Spleen (tissue), 13 donors: ENCODE measurements at places on chromosomes 4 and X. TPM values are rescaled to one million over a fixed set of nuclear protein-coding genes. Genes with fewer than 3 reads are reported as not detected.

MXRA5 gene
- polyA plus RNA-seq, result 0.58 TPM

IL21 gene
- 0.09 TPM for polyA plus RNA-seq

LAMTOR3 gene
- polyA plus RNA-seq, result 28.6 TPM

SHROOM3 gene
- polyA plus RNA-seq, result 0.44 TPM

GRIA3 gene
- polyA plus RNA-seq, result 0.24 TPM

CCNQ gene
- 59.6 TPM for polyA plus RNA-seq

DBET gene
- not detected for polyA plus RNA-seq

CLDN22 gene
- polyA plus RNA-seq, result not detected

PAGE4 gene
- polyA plus RNA-seq, result not detected

NALF2 gene
- polyA plus RNA-seq, result not detected

PWWP3B gene
- 0.03 TPM for polyA plus RNA-seq

PLK4 gene
- polyA plus RNA-seq, result 1.9 TPM

GPR119 gene
- polyA plus RNA-seq, result not detected

RNF150 gene
- 1.4 TPM for polyA plus RNA-seq

DSPP gene
- polyA plus RNA-seq, result not detected

SMIM10 gene
- 9.5 TPM for polyA plus RNA-seq

DDX53 gene
- polyA plus RNA-seq, result not detected

SSX1 gene
- not detected for polyA plus RNA-seq

TNIP3 gene
- polyA plus RNA-seq, result 0.26 TPM

PCYT1B gene
- polyA plus RNA-seq, result 0.11 TPM

OCRL gene
- 5.4 TPM for polyA plus RNA-seq

PAK3 gene
- 0.09 TPM for polyA plus RNA-seq

TACR3 gene
- polyA plus RNA-seq, result not detected

GAGE1 gene
- not detected for polyA plus RNA-seq

SOWAHB gene
- polyA plus RNA-seq, result not detected

SLITRK4 gene
- 0.07 TPM for polyA plus RNA-seq

TLR1 gene
- polyA plus RNA-seq, result 10.5 TPM

RIBC1 gene
- polyA plus RNA-seq, result 1.4 TPM

DCLK2 gene
- 0.53 TPM for polyA plus RNA-seq

UGT2B10 gene
- not detected for polyA plus RNA-seq

SLC4A4 gene
- 0.11 TPM for polyA plus RNA-seq

FANCB gene
- polyA plus RNA-seq, result 0.54 TPM

TMEM35A gene
- 0.23 TPM for polyA plus RNA-seq

COX7B2 gene
- polyA plus RNA-seq, result not detected

GRPR gene
- 0.06 TPM for polyA plus RNA-seq

FAT4 gene
- polyA plus RNA-seq, result 0.90 TPM

CSAG2 gene
- 0.52 TPM for polyA plus RNA-seq

RRAGB gene
- 20.3 TPM for polyA plus RNA-seq

ARHGEF9 gene
- 10.6 TPM for polyA plus RNA-seq

TMEM144 gene
- polyA plus RNA-seq, result 0.56 TPM

FAM199X gene
- 8.0 TPM for polyA plus RNA-seq

PLXNA3 gene
- polyA plus RNA-seq, result 2.5 TPM

F9 gene
- not detected for polyA plus RNA-seq

GPC4 gene
- polyA plus RNA-seq, result 1.8 TPM

CCNA2 gene
- polyA plus RNA-seq, result 5.8 TPM

HSPA4L gene
- polyA plus RNA-seq, result 0.24 TPM

GABRB1 gene
- polyA plus RNA-seq, result not detected

C4orf51 gene
- polyA plus RNA-seq, result not detected

IL3RA gene
- 6.7 TPM for polyA plus RNA-seq

MAGEA9 gene
- not detected for polyA plus RNA-seq

NFKB1 gene
- 15.9 TPM for polyA plus RNA-seq
